ENCODE measurements at places on chromosomes 5 and 9.

- no peak for DNase-seq
Measured at GRCh38 chr9:86369810-86370209, 15.6 kb upstream of the TUT7 start.

- no peak for DNase-seq
Measured at GRCh38 chr9:134707031-134707680, 65.6 kb downstream of the COL5A1 start.

- DNase-seq = no peak
Measured at GRCh38 chr9:76572151-76572550, 113.2 kb downstream of the GCNT1 start.

- no peak for DNase-seq
Measured at GRCh38 chr9:95438561-95439357, 78.0 kb downstream of the PTCH1 start.

DNA sequence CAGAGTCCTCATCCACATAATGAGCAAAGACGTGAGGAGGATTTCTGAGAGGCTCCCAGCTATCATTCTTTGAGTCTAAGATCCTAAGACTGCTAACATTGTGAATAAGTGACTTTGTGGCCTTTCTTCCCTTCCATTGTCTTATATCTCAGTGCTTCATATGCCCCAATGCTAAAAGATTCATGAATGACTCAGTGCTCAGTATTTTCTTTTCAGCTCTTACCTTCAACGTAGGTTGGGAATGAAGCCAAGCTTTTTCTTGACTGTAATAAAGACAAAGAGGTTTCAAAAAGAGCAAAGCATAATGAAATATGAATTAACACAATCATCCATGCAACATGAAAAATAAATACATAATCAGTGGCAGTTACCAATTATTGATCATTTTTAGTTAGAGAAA lies 146.4 kb downstream of the ENTREP1 start:
- no peak for DNase-seq

DNA sequence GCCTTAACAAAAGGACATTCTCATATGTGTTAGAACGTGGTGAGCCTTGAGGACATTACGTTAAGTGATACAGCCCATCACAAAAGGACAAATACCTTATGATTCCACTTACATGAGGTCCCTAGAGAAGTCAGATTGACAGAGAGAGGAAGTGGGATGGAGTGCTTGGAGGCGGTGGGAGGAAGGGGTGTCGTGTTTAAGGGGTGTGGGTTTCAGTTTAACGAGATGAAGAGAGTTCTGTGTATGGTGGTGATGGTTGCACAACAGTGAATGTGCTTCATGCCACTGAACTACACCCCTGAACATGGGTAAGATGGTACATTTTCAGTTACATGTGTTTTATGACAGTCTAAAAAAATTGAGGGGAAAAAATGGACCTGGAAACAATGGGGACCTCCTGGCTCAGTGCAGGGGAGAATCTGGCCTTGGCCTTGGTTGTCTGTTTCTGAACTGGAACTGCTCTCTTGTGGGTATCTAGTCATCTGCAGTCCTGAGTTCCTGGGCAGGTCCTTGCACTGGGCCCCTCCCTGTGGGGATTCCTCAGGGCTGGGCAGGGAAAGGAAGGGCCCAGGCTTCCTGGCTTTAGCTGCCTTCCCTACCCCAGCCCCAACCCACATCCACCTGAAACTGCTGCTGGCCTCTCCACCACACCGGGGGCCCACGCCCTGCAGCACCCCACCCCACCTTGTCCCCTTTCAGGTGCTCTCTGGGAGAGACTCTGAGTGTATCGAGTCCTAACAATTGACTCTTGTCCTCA lies 17.8 kb downstream of the LRRC8A start:
- DNase-seq = no peak

DNA sequence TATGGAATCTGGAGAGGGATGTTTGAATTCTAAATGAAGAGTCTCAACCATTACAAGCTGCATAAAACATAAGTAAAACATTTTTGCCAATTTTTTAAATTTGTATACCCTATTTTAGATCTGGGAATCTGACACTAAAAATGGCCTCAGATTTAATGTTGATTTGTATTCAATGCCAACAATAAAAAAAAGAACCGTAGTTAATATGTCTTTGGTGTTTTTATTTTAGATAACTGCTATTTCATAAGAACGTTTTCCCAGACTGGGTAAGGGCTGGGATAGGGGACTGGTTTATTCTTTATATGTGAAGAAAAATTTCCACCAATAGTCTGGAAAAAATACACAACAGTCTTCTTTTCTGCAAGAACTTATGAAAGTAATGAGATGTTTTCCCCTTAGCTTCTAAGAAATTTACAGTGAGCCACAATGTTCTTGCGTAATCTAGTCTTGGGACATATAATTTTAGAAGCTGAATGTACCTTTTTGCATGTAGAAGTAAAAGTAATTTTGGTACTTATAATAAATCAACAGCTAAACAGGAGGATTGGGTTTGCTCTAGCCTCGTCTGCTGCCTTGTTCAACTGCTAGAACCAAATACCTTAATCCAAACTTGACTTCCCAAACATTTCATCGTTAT lies 244.6 kb upstream of the EFNA5 start:
- no peak for DNase-seq

GRCh38 chr9:23635276-23635675 lies 190.8 kb downstream of the ELAVL2 start:
- no peak for DNase-seq

GRCh38 chr5:172266676-172267092 lies 16.9 kb downstream of the UBTD2 start:
- DNase-seq = no peak

- no peak for DNase-seq
Measured at GRCh38 chr9:4069457-4070153, 230.3 kb downstream of the GLIS3 start.

Measured in effector CD4-positive, alpha-beta T cell (primary cell).